ENCODE measurements at places on chromosomes 7 and 10. TPM values are rescaled to one million over a fixed set of nuclear protein-coding genes. Genes with fewer than 3 reads are reported as not detected.

GRCh38 chr10:69632516-69633199, 2.6 kb downstream of the FAM241B start:
- peaks cover 22% of the 10 kb centered on the region for H3K27me3 ChIP-seq
- no peak overlapping the region for H3K27ac ChIP-seq
- DNase-seq, result no peak

DNA sequence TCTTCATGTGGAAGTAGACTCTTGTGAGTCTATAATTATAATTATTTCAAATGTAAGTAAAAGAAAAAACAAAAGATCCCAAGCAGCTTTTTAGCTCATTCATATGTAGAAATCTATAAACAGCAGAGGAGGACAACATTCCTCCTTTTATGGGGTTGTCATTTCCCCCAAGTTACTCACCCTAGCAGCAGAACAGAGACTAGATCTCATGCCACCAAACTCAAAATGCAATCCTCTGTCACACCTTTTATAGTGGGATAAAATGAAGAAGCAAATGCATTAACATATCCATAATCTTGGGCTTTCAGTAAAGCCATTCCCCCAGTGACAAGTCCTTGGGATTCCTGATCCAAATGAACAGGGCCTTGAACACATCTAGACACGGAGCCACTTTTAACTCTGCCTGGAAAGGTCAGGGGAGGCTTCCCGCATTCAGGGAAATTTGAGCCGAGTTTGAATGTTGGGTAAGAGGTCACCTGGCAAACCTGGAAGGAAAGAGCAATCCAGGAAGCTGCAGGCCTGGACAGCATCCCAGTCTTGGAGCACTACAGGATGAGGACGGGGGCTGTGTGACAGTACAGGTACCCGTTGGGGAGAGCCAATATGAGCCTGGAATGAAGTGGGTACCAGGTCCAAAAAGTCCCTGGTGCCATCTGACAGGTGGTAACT, 76.4 kb downstream of the DOCK4 start:
- no peak overlapping the region for H3K4me3 ChIP-seq
- no peak overlapping the region for H3K27ac ChIP-seq
- no peak for DNase-seq
- H3K36me3 ChIP-seq, result no peaks in the 10 kb centered on the region
- H3K4me1 ChIP-seq, result no peaks in the 10 kb centered on the region
- H3K27me3 ChIP-seq, result no peaks in the 10 kb centered on the region

DNA sequence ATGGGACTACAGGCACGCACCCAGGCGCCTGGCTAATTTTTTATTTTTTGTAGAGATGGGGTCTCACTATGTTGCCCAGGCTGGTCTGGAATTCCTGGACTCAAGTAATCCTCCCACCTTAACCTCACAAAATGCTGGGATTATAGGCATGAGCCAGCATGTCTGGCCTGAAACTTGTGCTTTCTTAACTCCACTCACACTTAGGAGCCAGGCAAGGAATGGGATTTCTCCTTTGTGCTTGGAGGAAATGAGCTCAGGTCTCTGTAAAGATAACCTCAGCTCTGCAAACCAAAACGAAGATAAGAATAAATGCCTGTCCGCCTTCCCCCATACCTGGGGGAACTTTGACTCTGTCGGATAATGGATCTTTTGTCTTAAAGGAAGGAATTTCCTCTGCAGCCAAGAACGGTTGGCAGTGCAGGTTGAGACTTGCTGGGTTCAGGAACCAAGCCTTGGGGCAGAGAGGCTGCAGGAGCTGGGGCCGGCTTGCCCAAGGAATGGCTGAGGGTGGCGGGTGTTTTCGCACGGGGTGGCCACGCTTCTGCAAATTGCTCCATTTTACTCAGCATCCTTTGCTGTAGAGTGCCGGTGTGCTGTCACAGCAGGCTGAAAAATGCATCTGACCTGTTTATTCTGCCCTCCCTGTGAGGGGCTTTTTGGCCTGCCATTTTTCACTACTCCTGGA, 174.2 kb downstream of the KIAA1217 start:
- no peaks in the 10 kb centered on the region for H3K36me3 ChIP-seq
- DNase-seq, result peak; percentile 49
- H3K4me3 ChIP-seq, result no peak overlapping the region
- H3K27ac ChIP-seq, result peak overlapping the region; percentile 90

- H3K4me1 ChIP-seq, result no peaks in the 10 kb centered on the region
- H3K36me3 ChIP-seq, result no peaks in the 10 kb centered on the region
- no peak for DNase-seq
- H3K27ac ChIP-seq, result no peak overlapping the region
These were observed 38.4 kb upstream of the PDE1C start for GRCh38 chr7:32108651-32109050.

Gene RAB19
- polyA plus RNA-seq, result not detected

- no peaks in the 10 kb centered on the region for H3K36me3 ChIP-seq
- no peaks in the 10 kb centered on the region for H3K4me1 ChIP-seq
- peaks cover 10% of the 10 kb centered on the region for H3K27me3 ChIP-seq
- H3K27ac ChIP-seq, result no peak overlapping the region
- DNase-seq, result peak; percentile 18
These were observed 24.3 kb upstream of the EMX2 start for GRCh38 chr10:117518246-117518645.

Gene GPC2
- 0.94 TPM for polyA plus RNA-seq

DNA sequence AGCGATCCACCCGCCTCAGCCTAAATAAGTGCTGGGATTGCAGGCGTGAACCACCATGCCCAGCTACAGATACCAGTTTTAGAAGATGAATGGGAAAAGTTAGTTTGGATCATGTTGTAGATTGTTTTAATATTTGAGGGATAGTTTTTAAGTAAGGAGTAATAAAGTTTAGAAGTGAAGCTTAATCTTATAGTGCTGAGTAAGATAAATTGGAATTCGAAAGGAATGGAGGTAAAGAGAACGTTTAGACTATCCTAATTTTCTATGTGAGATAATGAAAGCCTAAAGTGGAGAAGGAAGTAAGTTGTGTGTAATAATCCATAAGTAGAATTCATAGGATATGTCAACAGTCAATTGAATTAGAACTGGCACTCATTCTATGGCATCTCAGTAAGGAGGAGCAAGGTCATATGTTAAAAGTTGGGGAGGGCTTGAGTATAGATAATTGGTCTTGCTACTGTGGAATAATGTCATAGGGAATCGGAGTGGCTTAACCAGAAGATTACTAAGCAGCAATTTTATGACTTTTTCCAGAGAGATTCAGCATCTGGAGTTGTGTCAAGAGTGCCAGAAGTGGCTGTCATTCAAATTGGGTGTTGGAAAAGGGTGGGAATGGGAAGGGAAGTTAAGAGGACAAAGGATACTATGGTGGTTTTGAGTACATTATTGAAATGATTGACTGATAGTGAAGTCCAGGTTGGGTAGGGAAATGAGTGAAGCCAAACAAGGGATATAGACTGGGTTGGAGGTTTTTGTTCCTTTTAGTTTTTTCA, 12.1 kb downstream of the TAX1BP1 start:
- H3K36me3 ChIP-seq, result peaks cover 13% of the 10 kb centered on the region
- no peak for DNase-seq

GRCh38 chr7:44175730-44176129, 13.5 kb downstream of the GCK start:
- no peaks in the 10 kb centered on the region for H3K4me1 ChIP-seq
- no peaks in the 10 kb centered on the region for H3K27me3 ChIP-seq
- H3K36me3 ChIP-seq, result no peaks in the 10 kb centered on the region
- no peak for DNase-seq
- H3K4me3 ChIP-seq, result no peak overlapping the region

GRCh38 chr7:99006739-99007424, 128.6 kb downstream of the TRRAP start:
- H3K27ac ChIP-seq, result no peak overlapping the region
- H3K4me1 ChIP-seq, result no peaks in the 10 kb centered on the region
- H3K4me3 ChIP-seq, result no peak overlapping the region
- no peaks in the 10 kb centered on the region for H3K27me3 ChIP-seq

Gene ADAMTS14
- 7.7 TPM for polyA plus RNA-seq

DNA sequence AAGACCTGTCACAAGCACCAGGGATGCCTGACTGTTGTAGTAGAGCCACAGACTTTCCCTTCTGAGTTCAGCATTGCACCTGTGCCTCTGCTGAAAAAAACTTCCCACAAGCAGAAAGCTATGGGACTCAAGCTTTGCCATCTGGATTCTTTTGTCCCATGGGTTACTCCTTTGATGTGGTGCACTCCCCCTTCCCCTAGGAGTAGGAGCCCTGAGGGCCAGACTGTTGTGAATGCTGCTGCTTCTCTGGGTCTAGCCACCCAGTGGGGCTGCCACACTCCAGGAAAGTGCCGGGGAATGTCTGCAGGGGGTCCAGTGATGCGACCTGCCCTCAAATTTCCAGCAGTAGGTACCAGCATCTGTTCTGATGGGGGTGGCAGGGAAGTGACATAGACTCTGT, 11.7 kb downstream of the CASP7 start:
- no peaks in the 10 kb centered on the region for H3K27me3 ChIP-seq
- no peak overlapping the region for H3K4me3 ChIP-seq
- no peak overlapping the region for H3K27ac ChIP-seq
- peaks cover 9% of the 10 kb centered on the region for H3K4me1 ChIP-seq

GRCh38 chr10:114103284-114103683, 59.6 kb downstream of the ADRB1 start:
- H3K27ac ChIP-seq, result no peak overlapping the region
- H3K4me3 ChIP-seq, result no peak overlapping the region
- peaks cover 2% of the 10 kb centered on the region for H3K4me1 ChIP-seq
- peak; percentile 69 for DNase-seq
- H3K27me3 ChIP-seq, result no peaks in the 10 kb centered on the region

DNA sequence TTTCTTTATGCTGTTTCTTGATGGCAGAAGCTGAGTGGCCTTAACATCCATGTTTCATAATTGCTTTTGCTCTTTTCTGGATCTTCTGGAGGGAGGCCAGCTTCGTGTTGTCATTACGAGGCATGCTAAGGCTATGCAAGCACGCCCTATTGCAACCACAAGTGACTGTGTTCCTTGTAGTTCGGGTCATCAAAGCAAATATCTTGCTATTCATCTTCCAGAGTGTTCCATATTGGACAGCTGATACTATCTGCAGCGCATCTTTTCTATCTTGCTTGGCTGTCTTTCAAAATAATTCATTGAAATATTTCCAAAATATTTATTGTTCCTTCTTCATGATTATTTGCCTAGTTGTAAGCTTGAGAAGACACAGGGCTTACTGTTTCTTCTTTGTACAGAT, 5.0 kb downstream of the EPHB6 start:
- no peaks in the 10 kb centered on the region for H3K27me3 ChIP-seq
- no peak for DNase-seq
- H3K4me3 ChIP-seq, result no peak overlapping the region
- H3K4me1 ChIP-seq, result no peaks in the 10 kb centered on the region
- peaks cover 4% of the 10 kb centered on the region for H3K36me3 ChIP-seq

DNA sequence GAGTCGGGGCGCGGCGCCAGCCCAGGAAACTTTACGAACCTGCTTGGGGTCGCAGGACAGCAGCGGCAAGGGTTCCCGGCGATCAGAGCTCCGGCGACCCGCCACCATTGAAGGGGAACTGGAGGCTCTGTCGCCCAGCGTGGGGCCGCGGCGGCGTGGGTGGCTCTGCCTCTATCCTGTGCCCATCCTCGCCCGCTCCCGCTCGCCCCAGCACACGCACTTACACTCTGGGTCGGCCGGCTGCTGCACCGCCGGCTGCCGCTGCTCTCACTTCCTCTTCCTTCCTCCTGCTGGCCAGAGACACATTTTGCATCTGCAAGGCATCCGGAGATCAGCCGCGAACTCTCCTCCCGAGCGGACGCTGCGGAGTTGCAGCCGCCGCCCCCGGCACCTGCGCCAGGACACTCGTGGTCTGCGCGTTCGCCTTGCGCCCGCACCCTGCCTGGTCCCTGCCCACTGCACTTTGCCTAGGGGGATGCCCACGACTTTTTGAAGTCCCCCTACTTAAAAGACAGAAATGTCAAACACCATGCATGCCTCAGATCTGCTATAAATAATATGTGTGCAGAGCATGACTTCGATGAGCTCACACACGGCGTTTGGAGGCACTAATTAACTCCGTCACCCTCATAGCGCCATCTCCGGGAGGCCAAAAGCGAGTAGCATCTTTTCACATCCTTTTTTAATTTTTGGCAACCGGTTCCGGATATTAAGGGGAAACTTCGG, at the start of gene ELMO1:
Gene ELMO1 (minus strand): TSS at position 229 of the 726 bp plus-strand sequence. CDS start 106,174 bp downstream, outside the sequence.
- peak within 1 kb of the TSS; percentile 95 for H3K27ac ChIP-seq
- H3K27me3 ChIP-seq, result no peaks in the 10 kb centered on the region
- DNase-seq, result peak; percentile 51
- H3K4me1 ChIP-seq, result no peaks in the 10 kb centered on the region
- no peaks in the 10 kb centered on the region for H3K36me3 ChIP-seq
- H3K4me3 ChIP-seq, result peak within 1 kb of the TSS; percentile 76

- no peak for DNase-seq
- no peaks in the 10 kb centered on the region for H3K27me3 ChIP-seq
- H3K36me3 ChIP-seq, result no peaks in the 10 kb centered on the region
- H3K4me1 ChIP-seq, result no peaks in the 10 kb centered on the region
- no peak overlapping the region for H3K27ac ChIP-seq
- no peak overlapping the region for H3K4me3 ChIP-seq
These were observed 1.9 kb downstream of the CACNB2 start for GRCh38 chr10:18142151-18142550.

Gene IPMK
- 9.7 TPM for polyA plus RNA-seq
